ENCODE measurements at places on chromosomes 11 and 22.

- no peak for DNase-seq
These were observed 169.7 kb downstream of the NXPE2 start for GRCh38 chr11:114848027-114848426.

GRCh38 chr11:123065621-123066020 lies 3.7 kb upstream of the HSPA8 start:
- DNase-seq = no peak

- DNase-seq = peak; percentile 42
These were observed 679 bp upstream of the DPP3 start for GRCh38 chr11:66479394-66480116.

- DNase-seq = no peak
These were observed 1047.7 kb downstream of the BRD1 start for GRCh38 chr22:48779661-48780596.

- DNase-seq = no peak
These were observed 18.8 kb downstream of the PRPF19 start for GRCh38 chr11:60887556-60887955.

GRCh38 chr11:59189986-59190385 lies 18.1 kb downstream of the DTX4 start:
- no peak for DNase-seq

DNA sequence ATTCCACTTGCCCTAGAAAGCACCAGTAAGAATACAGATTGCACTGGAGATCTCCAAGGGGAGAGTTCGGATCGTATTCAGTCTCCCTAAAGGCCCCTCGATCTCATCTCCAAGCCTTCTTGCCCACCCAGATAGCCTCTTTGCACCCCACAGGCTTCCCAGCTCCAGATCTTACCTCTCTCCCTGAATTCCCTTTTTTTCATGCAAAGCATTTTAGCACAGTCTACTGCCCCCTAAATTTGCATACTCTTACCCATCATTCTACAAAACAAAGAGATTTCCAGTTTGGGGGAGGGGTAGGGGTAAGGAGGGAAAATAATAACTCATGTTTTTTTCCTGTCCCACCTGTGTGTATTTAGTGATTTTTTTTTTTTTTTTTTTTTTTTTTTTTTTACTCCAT lies 105.2 kb downstream of the NAV2 start:
- DNase-seq = no peak

- DNase-seq = no peak
These were observed 40.4 kb downstream of the BBOX1 start for GRCh38 chr11:27081056-27081455.

DNA sequence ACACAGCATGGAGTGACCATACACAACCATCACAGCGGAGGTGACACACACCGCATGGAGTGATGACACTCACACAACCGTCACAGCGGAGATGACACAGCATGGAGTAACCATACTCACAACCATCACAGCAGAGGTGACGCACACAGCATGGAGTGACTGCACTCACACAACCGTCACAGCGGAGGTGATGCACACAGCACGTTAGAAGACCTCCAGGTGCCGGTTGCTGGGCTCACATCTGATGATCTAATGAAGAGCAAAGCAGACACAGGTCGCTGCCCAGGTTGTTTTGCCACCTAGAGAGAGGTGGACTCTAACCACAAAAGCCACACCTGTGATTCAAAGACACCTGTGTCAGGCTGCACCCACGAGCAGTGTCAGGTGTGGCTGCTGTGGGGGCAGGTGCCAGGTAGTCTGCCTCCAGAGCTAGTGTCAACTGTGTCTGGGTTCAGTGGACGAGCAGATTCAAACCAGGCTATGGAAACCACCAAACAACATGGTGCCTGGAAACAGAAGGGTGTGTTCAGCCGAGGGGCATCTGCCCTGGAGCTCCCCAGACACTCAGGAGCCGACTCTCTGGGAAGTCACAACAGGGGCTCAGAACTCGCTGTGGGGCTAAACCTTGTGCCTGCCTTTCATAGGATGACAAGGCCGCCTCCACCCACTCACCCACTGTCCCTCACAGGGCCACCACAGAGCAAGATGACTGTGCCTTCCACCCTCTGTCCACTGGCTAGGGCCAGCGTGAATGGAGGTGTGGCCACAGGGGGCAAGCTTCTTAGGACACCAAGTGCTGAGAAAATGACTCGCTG lies 608.2 kb downstream of the TBC1D22A start:
- DNase-seq = peak; percentile 54

DNA sequence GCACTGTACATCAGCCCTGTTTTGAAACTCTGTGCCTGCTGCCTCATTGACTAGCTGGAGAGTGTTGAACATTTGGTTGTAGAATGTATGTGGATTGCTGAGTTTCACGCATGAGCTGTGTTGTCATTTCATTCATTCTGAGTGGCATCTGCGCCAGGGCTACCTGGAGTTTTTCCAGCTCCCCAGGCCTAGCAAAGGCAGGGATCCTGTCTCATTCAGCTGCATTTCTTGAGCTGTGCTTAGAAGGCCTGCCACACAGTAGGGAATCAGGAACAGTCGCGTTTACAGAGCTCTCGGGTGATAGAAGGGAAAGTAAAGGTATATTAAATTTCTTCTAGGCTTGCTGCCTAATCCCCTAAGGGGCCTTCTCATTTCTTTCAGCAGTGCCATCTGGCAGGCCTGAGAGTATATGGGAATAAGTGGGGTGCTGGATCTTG lies 44.3 kb downstream of the PTPRJ start:
- DNase-seq = no peak

GRCh38 chr11:2826679-2827056 lies 58.9 kb downstream of the CDKN1C start:
- no peak for DNase-seq

- no peak for DNase-seq
These were observed 94.3 kb downstream of the RNF169 start for GRCh38 chr11:74842967-74843366.
